CD4-positive, alpha-beta T cell treated with Interleukin-15 for 4 hours (primary cell): ENCODE measurements at places on chromosomes 16 and 17.

DNA sequence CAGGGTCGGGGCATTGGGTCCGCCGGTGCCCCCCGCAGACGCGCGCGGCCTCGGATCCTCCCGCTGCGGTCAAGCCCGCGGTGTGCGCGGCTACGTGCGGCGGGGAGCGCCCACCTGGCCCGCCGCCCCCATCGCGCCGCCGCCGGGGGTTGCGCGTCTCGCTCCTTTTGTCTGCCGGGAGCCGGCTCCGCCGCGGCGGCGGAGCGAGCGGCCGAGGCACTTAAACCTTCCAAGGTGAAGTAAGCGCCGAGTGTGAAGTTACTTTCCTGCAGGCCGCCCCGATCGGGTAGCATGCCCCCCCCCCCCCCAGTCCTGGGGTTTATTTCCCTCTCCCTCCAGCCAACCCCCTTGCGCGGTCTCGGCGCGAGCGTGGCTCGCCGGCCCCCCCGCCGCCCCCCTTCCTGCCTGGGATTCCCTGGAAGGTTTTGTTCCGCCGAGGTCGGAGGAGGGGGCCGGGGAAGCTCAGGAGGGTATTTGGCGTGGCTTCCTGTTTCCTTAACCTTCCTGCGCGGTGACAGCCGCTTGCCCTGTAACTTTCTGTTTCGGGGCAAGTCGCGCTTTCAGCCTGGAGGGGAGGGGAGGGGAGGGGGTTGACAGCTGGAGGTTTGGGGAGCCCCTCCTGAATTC lies 56.6 kb upstream of the GSE1 start:
- DNase-seq, result peak; percentile 57

DNA sequence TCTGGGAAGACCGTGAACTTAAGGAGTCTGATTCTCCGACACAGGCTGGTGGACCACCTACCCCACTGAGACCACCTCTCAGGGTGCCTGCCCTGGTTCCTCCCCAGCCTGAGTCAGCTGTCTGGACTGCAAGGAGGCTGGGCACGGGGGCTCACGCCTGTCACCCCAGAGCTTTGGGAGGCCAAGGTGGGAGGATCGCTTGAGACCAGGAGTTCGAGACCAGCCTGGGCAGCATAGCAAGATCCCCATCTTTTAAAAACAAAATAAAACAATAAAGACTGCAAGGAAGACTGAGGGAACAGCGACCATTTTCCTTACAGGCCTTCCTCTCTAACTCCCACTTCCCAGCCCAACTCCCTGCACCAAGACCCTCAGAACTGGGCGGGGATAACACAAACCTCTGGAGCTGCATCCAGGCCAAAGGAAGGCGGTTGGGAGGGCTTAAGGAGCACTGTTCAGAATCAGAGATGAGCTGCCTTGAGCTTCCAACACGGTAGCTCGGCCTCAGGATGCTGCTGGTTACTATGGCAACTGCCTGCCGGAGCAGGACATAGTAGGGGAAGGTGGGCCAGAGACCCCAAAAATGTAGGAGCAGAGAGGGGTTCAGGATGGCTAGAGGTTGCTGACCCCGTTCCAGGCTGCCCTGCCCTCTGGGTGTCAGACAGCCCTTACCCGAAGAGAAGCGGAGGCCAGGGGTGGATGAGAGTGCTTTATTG lies 4.4 kb downstream of the APOBR start:
- DNase-seq, result no peak

- no peak for DNase-seq
These were observed 9.6 kb upstream of the APPBP2 start for GRCh38 chr17:60535382-60536279.

DNA sequence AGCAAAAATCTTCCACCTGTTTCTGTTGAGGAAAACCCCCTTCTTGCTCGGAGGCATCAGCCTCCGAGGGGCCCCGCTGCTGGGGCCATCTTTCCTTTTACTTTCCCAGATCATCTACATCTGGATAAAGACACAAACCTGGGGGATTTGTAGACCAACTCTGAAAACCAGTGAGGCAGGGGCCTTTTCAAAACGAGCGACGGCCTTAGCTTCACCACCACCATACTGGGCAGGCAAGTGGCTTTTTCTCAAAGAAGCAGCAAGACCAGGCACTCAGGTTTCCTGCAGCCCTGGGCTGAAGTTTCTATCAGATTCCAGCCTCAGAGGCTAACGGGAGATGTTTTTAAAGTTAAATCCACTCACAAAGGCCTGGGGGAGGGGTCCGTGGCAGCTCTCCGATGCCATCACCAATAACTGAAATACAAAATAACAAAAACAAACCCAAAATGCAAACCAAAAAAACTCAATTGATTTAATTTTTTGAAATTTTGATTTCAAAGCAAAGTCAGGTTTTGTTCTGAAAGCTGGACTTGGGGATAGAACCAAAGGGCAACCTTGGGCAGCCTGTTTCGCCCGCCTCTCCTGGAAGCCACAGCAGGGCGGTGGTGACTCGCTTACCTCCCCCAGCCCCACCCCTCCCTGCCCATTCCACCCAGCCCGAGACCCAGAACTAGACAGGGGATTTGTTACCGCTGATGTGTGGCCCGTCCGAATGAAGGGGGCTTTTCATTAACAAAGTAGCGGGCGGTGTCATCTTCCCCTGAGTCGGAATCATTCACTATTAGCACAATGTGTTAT lies 55.8 kb downstream of the SALL1 start:
- no peak for DNase-seq

DNA sequence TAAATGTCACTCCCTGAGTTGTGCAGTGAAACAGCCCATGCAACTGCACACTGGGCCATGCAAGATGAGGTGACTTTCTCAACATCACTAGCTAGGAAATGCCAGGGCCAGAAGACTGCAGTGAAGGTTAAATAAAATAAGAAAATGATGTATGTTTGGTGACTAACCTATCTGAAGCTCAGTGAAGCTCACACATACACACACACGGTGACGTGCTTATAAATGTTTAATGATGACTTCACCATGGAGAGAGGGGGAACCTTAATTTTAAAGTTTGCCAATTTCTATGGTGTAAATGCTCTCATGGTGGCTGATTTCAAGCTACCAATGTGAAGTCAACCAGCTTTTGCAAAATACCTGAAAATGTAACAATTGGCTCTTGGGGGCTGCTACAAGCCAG lies 166.4 kb downstream of the MAF start:
- no peak for DNase-seq

DNA sequence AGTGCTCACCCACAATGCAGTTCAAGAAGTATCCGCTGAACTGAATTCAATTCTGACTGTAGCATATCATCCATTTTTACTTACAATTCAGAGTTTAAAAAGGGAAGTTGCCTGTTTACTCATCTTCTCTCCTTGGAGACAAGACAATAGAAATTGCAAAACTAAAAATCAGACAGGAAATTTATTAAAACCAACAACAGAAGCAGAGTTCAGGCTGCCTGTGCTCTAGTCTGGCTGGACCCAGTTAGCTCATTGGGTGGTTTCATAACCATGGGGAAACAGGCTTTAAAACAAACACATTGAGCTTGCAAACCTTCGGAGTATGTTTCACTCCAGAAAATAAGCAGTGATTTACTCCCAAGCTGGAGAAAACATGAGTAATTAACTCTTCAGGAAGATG lies 321.4 kb downstream of the GRIN2A start:
- DNase-seq, result no peak

DNA sequence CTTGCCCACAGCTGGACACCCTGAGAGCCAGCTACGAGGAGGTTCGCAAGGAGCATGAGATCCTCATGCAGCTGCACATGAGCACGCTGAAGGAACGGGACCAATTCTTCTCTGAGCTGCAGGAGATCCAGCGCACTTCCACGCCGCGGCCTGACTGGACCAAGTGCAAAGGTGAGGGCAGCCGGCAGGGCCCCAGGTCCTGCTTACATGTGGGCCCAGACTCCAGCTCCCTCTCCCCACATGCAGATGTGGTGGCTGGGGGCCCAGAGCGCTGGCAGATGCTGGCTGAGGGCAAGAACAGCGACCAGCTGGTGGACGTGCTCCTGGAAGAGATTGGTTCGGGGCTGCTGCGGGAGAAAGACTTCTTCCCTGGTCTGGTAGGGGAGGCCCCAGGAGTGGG lies 16.2 kb upstream of the THAP11 start:
- DNase-seq, result no peak

- no peak for DNase-seq
These were observed 8.9 kb upstream of the TIMP2 start for GRCh38 chr17:78933959-78934568.

DNA sequence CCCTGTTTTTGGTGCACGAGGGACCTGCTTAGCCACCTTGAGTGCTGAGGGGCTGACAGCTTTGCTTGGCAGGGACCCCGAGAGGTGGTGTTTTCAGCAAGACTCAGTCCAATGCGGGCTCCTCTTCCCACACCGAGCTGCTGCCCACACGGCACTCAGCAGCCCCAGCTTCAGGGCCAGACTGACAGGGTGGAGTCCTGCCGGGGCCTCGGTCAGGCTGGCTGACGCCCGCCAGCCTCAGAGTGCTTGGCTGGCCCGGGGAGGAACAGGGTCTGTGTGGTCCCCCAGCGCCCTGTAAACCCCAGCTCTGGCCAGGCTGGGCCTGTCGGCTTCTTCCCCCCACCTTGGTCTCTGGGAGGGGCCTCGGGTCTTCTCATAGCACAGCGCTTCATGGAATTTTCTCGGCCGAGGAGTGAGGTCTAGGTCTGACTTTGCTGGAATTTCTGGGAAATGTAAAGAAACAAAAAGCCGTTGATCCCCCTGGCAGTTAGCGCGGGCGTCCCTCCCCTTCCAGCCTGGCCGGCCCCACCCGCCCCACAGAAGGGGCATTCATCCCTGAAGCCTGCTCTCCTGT lies 2.6 kb downstream of the SOX8 start:
- no peak for DNase-seq

- no peak for DNase-seq
These were observed 309.0 kb downstream of the CPPED1 start for GRCh38 chr16:12494661-12495060.
